ENCODE measurements at places on chromosomes 1 and 21. TPM values are rescaled to one million over a fixed set of nuclear protein-coding genes. Genes with fewer than 3 reads are reported as not detected.

GRCh38 chr21:42376338-42376982 is 10.1 kb upstream of the TFF1 start:
- no peaks in the 10 kb centered on the region for H3K27me3 ChIP-seq
- no peaks in the 10 kb centered on the region for H3K4me1 ChIP-seq
- no peak for DNase-seq
- H3K27ac ChIP-seq: no peak overlapping the region

CLDN17 gene
- total RNA-seq: 2.2 TPM

DNA sequence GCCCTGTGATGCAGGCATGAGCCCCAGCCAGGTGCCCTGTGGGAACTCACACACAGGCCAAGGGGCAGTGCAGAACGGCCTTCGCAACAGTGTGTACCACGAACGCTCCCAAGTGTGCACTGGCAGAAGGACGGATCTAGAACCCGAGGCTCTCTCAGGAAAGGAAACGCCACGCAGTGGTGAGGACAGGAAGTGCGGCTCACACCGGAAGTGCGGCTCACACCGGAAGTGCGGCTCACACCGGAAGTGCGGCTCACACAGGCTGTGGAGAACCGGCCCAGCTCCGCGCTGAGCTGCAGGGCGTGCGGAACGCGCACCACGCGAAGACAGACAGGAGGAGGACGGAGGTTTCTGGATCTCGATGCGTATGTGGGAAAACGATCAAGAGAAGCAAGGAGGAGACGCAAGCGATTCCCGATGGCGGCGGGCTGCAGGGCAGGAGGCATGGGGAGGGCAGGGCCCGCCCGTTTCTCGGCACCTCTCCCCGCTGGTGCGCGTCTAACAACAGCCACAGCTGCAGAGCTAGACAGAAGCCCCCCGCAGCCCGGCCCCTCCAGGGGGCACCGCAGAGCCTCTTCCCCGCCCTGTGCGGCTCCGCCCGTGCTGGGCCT is 35.9 kb upstream of the TMEM52 start:
- peaks cover 5% of the 10 kb centered on the region for H3K4me1 ChIP-seq
- no peaks in the 10 kb centered on the region for H3K36me3 ChIP-seq
- no peak overlapping the region for H3K27ac ChIP-seq
- DNase-seq: no peak
- no peaks in the 10 kb centered on the region for H3K27me3 ChIP-seq
- H3K4me3 ChIP-seq: no peak overlapping the region

DNA sequence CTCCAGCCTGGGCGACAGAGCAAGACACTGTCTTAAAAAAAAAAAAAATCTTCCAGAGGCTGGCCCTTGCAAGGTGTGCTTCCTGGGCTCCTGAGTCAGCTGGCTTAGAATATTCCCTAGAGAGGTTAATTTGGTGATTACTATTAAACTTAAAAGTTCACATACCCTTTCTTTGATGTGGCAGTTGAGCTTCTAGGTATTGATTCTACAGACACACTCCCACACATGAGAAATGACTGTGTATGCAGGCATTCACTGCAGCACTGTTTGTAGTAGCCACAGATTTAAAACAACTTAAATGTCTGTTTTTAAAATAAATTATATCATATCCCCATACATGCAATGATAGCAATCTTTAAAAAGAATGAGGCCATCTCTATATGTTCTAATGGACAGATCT is 93.4 kb downstream of the GDAP2 start:
- H3K27me3 ChIP-seq: no peaks in the 10 kb centered on the region
- no peak overlapping the region for H3K4me3 ChIP-seq
- H3K4me1 ChIP-seq: no peaks in the 10 kb centered on the region
- DNase-seq: no peak
- H3K36me3 ChIP-seq: no peaks in the 10 kb centered on the region

MFSD2A gene
- 56.0 TPM for total RNA-seq

DYNLT5 gene
- total RNA-seq: 0.98 TPM

WLS gene
- 68.0 TPM for total RNA-seq

All from vagina (tissue), 2 donors.